ENCODE measurements at places on chromosomes 13 and 19.

DNA sequence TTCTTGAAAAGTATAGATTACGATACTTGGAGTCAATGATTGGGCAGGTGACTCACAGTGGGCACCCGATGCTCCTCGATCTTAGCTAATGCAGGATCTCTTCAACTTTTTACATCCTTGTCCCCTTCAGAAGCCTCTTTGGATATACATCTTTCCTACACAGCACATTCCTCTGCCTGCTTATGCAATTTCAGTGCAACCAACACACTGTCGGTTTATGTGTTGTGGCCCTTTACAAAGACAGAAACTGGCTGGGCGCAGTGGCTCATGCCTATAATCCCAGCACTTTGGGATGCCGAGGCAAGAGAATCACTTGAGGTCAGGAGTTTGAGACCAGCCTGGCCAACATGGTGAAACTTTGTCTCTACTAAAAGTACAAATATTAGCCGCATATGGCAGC lies 2.6 kb downstream of the GPR42 start:
- no peak for DNase-seq

- no peak for DNase-seq
These were observed 15.0 kb downstream of the FZR1 start for GRCh38 chr19:3521104-3521445.

DNA sequence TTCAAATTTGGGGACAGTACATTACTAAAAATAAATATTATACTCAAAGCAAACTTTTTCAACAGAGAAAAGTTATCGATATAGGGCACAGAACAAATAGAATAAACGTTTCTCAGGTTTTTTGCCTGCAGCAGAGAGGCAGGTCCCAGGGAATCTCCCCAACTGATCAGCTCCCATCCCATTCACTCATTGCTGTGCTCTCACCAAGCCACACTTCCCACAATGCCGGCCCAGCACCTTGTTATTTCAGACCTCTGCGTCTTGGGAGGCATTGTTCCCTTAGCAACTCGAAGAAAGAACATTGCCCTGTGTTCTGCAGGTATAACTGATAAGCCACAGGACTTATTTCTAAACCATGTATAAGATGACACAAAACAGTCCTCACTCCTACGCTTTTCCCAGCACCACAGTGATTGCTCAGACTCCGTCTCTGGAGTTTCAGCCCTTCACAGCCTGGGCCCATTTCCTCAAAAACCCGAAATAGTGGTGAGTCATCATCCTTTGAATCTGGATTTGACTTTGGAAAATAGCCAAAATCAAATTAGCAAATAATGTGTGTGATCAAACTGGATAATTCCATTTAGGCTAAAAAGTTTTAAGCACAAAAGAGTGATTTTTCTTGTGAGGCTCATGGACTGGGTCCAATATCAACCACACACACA lies 100.4 kb downstream of the DCLK1 start:
- no peak for DNase-seq

DNA sequence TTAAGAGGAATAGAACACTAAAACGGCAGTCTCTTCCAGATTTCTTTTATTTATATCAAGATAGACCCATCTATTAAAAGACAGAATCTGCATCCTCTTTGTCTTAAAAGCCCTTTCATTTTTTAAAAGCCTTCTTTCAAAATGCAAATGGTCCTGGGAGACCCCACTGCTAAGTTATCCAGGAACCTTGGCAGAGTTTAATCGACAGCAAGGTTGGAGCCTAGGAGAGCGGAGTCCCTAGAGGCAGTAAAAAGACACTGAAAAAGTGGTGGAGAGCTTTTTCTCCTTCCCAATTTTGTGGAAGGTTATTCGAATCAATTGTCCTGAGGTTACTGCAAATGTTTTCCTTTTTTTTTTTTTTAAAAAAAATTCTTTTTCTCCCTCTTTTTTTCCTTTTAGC lies 294.7 kb downstream of the NALCN start:
- no peak for DNase-seq

- DNase-seq: peak; percentile 28
These were observed 8.7 kb downstream of the SIGLECL1 start for GRCh38 chr19:51259348-51260245.

DNA sequence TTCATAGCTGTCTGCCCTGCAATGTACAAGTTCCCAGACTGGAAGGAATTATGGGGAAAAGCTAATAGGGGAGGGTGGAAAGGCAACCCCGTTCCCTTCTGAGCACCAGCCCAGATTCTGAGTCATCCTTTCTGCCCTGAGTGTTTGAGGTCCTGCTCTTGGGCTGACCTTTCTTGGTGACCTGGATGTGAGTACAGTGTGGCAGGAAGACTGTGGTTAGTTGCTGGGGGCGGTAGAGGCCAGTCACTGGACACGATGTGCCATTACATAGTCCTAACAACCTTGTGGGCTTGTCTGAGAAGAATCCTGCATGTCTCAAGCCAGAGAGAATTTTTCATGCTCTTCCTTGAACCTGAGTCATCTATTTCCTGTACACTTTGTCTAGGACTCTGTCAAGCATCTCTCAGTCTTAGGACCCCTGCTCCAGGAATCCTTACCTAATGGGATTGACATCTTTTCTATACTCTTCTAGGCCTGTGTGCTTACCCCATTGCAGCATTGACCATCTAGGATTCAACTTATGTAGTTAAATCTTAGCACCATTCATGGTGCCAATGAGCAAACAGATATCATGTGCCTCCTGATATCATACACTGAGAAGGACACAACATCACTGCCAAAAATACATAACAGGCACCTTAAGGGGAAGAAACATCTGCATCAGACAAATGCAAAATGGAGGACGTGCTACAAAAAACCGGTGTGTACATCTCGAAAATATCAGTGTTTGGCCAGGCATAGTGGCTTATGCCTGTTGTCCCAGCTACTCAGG lies 8.1 kb upstream of the ANGPTL4 start:
- DNase-seq: no peak

DNA sequence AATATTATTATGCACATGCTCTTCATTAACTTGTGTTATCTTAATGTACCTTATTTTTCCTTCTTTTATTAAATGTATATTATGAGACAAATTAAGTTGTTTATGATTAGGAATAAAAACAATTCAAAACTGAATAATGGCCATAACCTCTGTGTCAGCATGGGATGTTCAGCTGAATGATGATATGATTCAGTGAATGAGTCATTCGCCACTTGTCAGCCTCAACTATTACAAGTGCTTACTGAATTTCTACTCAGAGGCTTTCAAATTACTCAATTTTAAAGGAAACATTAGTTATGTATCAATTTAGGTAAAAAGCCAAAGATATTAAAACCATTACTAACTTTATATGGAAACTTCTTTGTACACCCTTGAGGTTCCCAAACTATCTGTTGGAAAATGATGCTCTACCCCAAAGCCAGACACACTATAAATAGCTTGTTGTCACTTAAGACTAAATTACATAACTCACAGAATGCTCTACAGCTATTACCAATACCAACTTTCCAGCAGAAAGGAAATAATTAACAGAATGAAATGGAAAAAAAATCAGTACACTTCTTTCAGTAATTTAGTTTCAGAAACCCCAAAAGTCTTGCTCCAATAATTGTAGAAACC lies 14.4 kb downstream of the LIG4 start:
- no peak for DNase-seq

GRCh38 chr19:43667876-43668405 lies 2.0 kb downstream of the PLAUR start:
- DNase-seq: no peak

DNA sequence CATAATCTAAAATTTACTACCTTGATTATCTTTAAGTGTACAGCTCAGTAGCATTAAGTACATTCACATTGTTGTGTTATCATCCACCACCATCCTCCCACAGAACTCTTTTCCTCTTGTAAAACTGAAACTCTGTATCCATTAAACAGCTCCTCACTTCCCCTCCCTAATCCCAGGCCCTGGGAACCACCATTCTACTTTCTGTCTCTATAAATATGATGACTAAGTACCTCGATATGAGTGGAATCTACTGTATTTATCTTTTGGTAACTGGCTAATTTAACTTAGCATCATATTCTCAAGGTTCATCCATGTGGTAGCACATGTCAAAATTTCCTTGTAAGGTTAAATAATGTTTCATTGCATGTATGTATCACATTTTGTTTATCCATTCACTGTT lies 49.0 kb upstream of the POMP start:
- DNase-seq: no peak

DNA sequence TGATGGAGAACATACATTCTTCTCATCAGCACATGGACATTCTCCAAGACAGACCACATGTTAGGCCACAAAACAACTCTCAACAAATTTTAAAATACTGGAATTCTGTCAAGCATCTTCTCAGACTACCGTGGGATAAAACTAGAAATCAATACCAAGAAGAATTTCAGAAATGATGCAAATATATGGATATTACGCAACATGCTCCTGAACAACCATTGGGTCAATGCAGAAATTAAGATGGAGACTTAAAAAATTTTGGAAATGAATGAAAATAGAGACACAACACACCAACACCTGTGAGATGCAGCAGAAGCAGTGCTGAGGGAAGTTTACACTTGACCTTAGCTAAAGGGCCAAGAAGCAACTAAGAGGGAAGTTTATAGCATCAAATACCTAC lies 162.8 kb downstream of the CACNA1A start:
- DNase-seq: no peak

DNA sequence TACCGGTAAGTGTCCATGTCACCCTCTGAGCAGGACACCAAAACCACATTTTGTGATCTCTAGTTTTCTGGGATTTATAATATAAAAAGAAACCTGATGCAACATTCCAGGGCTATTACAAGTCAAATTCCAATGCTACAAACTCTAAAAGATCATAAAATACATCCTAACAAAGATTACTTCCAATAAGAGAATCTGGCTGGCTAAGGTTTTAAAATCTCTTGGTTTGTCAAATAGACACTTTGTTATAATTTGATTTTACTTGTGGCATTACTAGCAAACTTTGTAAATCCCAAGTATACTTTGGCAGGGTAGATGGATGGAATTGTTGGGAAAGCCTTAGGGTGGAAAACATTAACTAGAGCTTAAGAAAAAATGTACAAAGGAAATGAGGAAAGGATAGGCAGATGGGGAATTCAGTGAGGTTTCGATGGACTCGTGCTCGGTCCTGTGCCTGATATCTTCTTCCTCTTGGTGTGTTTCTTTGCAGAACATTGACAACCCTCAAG lies 74.0 kb upstream of the POMP start:
- no peak for DNase-seq

DNA sequence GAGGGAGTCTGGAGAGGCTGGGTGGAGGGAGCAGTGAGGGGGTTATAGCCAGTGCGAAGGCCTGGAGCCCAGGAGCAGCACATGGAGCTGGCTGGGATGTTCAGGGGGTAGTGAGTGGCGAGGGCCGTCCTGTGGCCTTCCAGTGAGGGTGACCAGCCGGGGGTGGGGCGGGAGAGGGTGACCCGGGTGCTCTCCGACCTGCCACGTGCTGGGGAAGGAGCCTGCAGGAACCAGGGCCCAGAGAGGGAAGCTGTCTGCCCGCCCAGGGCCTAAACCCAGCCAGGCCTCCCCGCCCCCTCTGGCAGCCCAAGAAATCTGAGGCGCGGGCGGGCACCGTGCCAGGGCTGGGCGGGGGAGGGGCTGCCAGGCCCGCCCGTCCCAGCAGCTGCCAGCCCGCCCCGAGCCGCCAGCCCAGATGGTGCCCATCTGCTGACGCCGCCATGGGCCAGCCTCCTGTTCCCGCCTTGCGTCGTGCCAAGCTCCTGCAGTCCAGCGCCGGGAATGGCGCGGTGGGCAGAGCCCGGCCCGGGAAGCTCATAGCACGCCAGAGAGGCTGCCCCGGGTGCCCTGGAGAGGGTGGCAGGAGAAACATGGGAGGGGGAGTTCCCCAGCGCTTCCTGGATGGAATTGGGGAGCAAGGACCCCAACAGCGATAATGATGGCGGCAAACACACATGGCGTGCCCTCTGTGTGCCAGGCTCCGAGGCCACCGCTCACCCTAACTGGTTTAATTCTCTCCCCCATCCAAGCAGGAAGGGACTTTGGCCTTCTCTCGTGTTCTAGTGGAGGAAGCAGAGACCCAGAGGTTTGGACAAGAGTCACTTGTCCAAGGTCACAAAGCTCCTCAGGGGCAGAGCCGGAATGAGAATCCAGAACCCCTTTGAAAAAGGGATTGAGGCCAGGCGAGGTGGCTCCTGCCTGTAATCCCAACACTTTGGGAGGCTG lies 21.5 kb downstream of the NFIC start:
- DNase-seq: no peak

GRCh38 chr13:45162821-45163220 lies 38.0 kb downstream of the KCTD4 start:
- no peak for DNase-seq

GRCh38 chr13:40283666-40284065 lies 382.8 kb downstream of the FOXO1 start:
- no peak for DNase-seq

GRCh38 chr19:29505097-29505824 lies 20.5 kb upstream of the VSTM2B start:
- no peak for DNase-seq

DNA sequence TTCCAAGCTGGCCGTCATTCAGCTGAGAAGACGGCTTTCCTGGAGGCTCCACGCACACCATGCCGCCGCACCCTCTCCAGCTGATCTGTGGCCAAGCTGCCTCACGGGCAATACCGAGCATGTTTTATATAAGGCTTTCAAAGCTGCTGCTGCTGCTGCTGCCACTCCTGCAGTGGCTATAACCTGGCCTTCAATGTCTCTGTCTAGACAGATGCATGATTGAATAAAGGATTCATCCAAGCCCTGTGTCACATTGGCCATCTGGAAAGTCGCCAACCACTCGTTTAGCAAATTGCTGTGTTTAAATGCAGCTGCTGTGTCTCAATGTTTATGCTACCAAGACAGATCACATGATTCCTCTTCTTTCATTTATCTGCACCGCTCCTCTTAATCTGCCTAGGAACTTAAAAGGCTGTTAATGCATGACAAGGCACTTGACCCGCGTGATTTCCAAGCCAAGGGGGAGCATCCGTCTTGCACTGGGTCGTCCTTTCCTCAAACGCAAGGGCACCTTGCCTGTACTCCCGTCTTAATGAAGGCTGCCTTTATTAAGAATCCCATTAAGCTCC lies 114.3 kb downstream of the TEX26 start:
- no peak for DNase-seq

- DNase-seq: no peak
These were observed 6.7 kb upstream of the DIAPH3 start for GRCh38 chr13:60170414-60170813.

- no peak for DNase-seq
These were observed 27.5 kb downstream of the DPRX start for GRCh38 chr19:53659292-53659691.

GRCh38 chr19:46715975-46716671 lies 791 bp downstream of the PRKD2 start:
- no peak for DNase-seq
